Left hindlimb (tissue), 1 donor: ENCODE measurements at places on chromosomes 12 and 14.

GRCh38 chr14:67666750-67667449, 7.5 kb downstream of the VTI1B start:
- no peak for DNase-seq

DNA sequence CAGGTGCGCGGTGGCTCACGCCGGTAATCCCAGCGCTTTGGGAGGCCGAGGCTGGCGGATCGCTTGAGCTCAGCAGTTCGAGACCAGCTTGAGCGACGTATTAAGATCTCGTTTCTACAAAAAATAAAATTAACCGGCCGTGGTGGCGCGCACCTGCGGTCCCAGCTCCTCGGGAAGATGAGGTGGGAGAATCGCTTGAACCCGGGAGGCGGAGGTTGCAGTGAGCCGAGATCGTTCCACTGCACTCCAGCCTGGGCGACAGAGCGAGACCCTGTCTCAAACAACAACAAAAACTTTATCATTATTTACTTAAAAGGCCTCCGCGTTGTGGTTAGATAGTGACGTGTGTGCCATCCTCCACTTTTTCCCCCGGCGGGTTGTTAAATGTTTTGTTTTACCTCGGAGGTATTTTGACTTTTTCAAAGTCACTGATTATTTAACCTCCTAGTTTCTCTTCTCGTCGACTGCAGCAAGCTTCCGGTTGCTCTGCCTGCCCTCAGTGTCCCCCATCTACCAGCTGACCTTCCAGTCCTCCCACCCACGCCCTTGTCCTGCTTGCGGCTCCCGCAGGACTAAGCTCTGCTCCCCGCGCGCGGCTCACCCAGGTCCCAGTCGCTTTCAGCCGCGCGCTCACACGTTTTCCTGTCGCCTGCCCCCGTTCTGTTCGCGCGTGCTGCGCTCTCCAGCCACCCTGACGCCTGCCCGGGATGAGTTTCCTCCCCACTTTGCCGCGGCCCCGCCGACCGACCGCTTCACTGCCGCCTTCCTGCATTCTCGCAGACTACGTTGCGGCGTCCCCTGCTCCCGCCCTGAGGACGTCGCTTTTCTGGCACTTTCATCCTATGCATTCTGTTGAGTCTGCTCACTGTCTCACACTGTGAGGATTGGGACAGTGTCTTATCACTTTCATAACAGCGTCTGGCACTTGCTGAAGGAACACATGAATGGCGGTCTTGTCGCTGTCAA, 1.2 kb upstream of the SCAF11 start:
- peak; percentile 85 for DNase-seq

- DNase-seq = peak; percentile 56
Observed at GRCh38 chr12:52423661-52424500, 10.3 kb downstream of the KRT75 start.

DNA sequence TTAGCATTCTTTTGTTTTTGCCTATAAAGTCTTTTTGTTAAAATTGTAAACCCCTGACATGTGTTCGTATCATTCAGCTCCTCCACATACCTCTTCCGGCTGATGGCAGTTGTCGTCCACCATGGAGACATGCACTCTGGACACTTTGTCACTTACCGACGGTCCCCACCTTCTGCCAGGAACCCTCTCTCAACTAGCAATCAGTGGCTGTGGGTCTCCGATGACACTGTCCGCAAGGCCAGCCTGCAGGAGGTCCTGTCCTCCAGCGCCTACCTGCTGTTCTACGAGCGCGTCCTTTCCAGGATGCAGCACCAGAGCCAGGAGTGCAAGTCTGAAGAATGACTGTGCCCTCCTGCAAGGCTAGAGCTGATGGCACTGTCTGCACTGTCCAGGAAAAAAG, 7.7 kb downstream of the ALKBH2 start:
- DNase-seq = no peak
